Stimulated activated CD4-positive, alpha-beta T cell treated with anti-CD3 and anti-CD28 coated beads, Interleukin-1b, Interleukin-23, amount 100 ng/mL, for 24 hours (primary cell): ENCODE measurements at places on chromosomes 11 and 22.

DNA sequence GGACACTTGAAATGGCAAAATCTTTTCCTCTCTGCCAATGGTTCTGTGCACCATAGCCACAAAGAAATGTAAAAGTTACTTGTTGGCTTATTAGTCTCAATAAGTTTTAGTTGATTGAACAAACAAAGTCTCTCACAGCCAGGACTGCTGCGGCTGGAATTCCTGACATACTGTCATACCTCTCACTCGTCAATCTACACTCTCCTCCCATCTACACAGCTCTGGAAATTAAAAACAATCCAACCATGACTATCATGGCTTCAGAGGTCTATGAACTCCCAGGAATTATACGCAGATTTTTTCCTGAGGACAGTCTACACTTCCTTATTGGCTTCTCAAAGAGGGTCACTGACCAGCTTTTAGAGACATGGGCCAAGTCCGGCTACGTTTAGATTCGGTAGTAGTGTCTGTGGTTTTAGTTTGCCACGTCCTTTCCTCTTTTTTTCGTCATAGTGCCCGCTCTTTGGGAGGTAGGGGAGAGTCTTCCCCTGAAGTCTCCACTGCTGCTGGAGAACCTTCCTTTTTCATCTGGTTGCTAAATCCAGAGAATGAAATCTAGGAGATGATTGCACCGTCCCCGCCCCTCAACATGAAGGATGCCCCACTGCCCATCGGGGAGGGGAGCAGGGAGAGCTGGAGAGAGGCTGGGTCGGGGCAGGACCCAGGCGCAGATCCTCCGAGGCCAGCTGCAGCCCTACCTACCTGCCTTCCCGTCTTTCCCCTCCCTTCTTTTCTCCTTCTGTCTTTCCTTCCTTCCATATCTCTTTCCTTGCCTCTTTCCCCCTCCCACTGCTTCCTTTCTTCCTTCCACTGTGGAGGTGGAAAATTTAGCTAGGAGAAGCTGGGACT, 1.0 kb upstream of the PLEKHB1 start:
- no peak for DNase-seq

GRCh38 chr11:128691802-128692752, 1.8 kb upstream of the FLI1 start:
- DNase-seq, result no peak

- no peak for DNase-seq
Observed at GRCh38 chr11:48064306-48064705, 83.9 kb downstream of the PTPRJ start.

DNA sequence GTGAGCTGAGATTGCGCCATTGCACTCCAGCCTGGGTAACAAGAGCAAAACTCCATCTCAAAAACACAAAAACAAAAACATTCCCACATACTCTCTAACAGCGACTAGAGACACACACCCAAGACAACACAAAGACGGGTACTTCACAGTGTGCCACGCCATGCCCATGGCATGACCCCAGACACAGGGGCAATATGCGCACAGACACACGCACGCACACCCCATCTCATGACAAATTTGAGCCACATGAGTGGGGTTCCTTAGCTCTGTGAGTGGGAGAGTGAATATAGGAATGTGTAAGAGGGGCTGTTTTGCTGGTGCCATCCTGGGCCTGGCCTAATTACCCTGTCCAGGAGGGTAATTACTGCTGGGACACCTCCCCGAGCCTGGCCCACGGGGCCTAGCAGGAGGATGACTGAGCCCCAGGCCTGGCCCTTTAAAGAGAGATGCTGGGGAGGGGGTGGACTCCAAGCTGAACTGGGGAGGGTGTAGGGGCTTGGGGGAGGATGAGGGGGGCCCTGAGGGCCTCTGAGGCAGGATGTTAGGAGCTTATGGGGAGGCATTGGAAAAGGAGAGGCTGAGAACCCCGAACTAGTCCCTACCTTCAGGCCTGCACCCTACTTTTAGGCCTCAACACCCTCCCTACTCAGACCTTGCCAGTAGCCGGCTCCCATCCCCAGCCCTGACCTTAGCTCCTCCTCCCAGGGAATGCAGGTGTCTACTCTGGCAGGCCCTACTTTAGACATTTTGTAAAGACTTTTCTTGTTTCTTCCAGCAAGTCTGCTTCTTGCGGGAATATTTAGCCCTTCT, 1.5 kb downstream of the LTBP3 start:
- DNase-seq, result no peak

GRCh38 chr11:79199729-79200354, 241.0 kb downstream of the TENM4 start:
- no peak for DNase-seq

- DNase-seq, result no peak
Observed at GRCh38 chr11:16890442-16890841, 123.8 kb downstream of the PLEKHA7 start.

GRCh38 chr11:43833657-43834073, 47.0 kb upstream of the ALKBH3 start:
- no peak for DNase-seq

DNA sequence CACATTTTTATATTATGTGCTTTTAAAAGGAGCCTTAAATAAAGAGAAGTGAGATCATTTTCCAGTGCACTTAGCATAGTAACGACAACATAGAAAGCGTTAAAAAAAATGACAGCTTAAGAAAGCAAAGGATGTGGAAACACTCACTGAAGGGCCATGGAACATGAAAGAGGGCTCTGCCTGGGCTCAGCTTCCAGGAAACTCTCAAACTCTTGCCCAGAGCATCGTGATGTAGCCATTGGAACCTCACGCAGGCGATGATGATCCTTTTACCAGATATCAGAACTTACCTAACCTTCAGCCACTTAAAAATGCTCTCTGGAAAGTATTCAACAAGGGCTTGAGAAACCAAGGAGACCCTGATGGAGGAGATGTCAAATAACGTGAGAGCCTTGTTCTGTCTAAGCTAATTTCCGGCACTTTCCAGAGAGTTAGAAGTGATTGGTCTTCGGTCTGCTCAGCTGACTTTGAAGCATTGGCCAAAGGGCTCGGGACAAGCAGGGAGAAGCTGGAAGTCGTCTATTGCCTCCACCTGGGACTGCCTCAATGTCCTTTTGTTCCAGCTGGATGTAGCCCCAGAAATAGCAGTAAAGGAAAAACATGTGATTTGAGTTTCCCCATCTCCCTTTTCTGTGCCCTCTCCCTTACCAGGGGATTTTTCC, 21.5 kb upstream of the ETS1 start:
- no peak for DNase-seq

DNA sequence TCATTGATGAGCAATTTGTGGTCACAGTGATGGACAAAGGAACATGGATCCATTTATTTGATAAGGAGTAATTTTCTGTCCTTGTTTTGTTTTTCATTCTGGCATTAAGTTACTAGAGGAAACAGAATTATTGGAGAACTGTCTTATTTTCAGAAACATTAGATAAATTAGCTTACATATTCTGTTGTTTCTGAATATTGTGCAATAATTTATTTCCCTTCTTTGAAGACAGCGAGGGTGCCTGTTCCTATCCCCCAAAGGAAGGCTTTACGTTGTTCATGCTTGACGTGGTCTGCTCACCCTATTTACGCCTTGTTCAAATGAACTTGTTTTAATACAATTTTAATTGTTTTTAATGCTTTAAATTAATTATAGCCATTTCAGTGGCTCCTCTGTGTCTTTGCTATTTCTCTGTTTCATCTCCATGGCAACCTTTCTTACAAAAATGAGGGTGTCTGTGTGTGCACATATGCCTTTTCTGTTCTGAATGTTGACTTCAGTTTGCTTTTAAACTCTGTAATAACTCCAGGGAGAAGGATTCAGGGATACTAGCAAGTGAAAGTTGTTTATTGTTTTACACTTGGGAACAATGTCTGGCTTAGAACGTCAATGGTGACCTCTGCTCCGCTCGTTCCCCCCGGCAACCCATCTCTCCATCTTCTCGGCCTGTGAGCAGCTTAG, 138.3 kb upstream of the PLET1 start:
- DNase-seq, result no peak

DNA sequence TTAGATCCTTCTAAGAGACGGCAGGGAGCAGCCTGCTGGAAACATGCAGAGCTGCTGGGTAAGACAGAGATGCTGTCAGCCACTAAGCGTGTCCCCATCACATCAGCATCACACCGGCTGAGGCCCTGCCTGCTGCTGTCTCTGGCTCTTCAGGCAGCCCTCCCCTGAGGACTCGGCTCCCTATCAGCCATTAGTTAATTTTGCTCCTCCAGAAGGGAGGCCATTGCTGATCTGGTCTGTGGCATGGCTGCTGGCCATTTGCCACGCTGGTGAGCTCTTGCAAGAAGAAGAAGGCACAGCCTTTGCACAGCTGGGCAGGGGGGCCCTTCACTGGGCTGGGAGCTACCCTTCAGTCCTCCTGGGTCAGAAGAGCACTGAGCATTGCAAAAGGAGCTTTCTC, 131.2 kb upstream of the PARVA start:
- no peak for DNase-seq

DNA sequence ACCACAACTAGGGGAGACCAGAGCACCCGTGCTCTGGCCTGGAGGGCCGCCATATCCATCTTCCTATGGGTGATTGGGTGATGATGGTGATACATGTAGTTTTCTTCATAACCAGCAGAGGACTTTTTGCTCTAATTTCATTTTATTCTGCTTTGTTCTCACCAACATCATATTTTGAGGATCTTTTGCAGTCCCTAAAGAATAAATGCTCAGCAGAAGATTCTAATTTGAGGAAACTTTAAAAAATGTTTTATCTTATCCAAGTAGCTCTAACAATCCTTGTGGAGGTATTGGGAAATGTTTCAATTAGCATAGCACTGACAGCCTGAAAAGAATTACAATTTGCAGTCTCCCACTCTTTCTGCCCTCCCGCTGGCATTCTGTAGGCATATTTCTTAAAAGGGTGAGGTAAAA, 544.0 kb downstream of the NTM start:
- no peak for DNase-seq

- no peak for DNase-seq
Observed at GRCh38 chr11:27212248-27212780, 150.7 kb downstream of the CCDC34 start.

- DNase-seq, result no peak
Observed at GRCh38 chr22:46726986-46727317, 11.1 kb downstream of the CERK start.

DNA sequence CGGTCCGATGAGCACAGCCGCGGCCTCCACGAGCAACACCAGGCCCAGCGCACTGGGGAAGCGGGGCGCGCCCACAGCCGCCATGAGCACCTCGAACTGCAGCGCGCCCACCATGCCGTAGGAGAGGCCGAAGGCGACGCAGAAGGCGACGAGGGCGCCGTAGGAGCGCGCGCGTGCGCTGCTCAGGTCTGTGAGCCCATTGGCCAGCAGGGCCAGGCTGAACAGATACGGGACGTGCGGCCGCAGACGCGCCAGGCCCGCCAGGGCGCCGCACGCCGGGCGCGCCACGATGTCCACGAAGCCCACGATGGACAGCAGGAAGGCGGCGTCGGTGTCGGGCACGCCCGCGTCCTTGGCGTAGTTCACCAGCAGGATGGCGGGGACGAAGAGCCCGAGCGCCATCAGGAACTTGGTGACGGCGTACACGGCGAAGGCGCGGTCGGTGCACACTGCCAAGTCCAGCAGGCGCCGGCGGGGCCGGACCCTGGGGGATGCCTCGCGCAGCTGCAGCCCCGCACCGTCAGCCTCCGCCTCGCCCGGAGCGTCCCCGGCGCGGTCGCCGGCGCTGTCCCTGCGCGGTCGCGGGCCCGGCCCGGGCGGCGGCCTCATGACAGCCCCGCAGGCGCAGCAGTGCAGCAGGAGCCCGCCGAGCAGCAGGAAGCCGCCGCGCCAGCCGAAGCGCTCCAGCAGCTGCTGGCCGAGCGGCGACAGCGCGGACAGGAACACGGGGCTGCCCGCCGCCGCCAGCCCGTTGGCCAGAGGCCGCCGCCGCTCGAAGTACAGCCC, 2.9 kb downstream of the SLC16A8 start:
- no peak for DNase-seq

DNA sequence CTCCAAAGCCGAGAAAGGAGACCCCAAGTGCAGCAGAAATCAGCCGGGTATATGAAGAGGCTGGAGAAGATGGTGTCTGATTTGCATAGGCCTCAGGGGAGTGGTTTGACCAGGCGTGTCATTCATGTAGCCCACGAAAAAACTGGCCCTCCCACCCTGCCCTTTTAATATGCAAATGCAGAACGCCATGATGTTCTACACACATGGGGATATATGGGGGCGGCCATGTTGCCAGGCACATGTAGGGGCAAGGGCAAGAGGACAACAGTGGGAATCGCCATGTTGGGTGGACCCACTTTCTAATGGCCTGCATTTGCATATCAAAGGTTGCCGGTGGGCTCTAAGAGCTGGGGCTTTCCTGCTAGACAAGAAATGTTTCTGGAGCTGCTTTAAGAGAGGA, 86.4 kb downstream of the ISX start:
- no peak for DNase-seq

DNA sequence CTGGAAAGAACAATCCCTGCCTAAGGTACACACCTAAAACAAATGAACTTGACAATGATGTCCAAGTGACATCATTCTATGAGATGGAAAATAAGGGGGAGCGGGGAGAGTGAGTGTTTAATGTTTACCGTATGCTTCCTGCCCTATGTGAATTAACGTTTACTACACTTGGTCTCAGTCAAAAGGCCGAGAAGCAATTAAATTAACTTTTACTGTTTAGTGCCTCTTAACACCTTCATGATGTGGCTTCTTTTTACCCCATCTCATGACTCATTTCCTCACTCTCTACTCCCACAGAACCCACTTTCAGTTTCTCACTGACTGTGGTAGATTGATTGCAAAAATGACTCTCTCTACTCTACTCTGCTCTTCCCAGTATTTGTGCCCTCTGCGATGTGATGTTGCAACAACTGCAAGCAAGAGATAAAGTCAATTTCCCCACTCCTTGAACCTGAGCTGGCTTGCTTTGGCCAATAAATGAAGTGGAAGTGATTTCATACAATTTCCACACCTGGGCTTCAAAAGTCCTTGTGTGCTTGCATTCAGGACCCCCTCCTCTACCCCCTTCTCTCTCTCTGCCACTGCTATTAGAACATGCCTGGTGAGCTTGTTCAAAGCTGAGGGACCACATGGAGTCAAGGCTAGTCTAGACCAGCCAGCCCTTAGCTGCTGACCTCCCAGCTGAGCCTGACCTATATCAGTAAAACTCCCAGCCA, 11.6 kb upstream of the ALKBH3 start:
- DNase-seq, result no peak

GRCh38 chr11:120904116-120904515, 119.8 kb upstream of the TBCEL start:
- DNase-seq, result no peak

GRCh38 chr11:110621826-110622225, 90.4 kb downstream of the ARHGAP20 start:
- no peak for DNase-seq

DNA sequence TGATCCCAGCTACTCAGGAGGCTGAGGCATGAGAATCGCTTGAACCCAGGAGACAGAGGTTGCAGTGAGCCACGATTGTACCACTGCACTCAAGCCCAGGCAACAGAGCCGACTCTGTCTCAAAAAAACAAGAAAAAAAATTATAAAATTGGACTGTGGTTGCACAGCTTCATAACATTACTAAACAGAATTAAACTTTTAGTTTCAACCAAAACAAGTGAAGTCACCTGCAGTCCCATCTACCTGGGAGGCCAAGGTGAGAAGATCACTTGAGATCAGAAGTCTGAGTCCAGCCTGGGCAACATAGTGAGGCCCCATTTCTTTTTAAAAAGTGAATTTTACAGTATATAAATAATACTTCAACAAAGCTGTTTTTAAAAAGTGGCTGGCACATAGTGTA, 47.8 kb upstream of the CD5 start:
- DNase-seq, result no peak

- DNase-seq, result no peak
Observed at GRCh38 chr11:122453586-122453985, 201.9 kb upstream of the UBASH3B start.
